ENCODE measurements at places on chromosomes 4 and X.

- DNase-seq, result no peak
These were observed 477 bp downstream of the KLHL13 start for GRCh38 chrX:118115953-118116712.

DNA sequence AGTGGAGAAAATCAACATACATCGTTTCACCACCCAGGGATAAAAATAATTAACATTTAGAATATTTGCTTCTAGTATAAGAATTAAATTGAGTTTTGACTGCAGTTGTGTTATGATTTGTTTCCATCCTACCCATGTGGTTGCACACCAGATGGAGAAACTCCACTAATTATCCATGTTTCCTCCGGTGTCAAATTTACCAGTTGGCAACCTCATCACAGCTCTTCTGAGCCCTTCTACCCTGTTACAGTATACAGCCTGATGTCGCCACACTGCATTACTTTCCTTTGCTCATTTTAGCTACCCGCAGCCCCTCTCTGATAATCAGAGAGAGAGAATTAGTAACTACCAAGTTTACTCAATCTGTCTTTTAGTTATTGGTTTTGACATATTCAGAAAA is 411.2 kb downstream of the DTHD1 start:
- DNase-seq, result no peak

- DNase-seq, result peak; percentile 66
These were observed 29.5 kb upstream of the XIAP start for GRCh38 chrX:123830309-123830708.

DNA sequence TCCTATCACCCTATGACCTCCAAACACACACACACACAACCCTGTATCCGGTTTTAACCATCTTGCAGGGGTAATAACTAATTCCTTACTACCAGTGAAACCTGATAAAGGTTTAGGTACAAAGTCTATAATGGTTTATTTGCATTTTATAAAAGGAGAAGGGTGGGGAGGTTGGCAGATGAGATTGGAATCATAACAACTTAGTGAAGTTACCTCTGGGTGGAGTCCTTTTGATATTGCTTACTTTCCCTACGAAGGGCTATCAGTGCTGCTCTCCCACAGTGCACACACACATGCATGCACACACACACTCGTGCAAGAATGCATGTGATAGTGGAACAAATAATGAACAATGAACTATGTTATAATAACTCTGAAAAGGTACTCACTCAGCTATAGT is 56.1 kb downstream of the CCSER1 start:
- no peak for DNase-seq

GRCh38 chr4:95358421-95358820 is 190.4 kb downstream of the UNC5C start:
- DNase-seq, result no peak

- DNase-seq, result no peak
These were observed 30.9 kb downstream of the GRXCR1 start for GRCh38 chr4:42923431-42923830.

GRCh38 chr4:57109847-57110639 is at the start of gene IGFBP7:
IGFBP7 (minus strand) TSS chr4:57110385; CDS start chr4:57110351, 34 bp downstream.
- DNase-seq, result no peak

- no peak for DNase-seq
These were observed 234.7 kb downstream of the LDB2 start for GRCh38 chr4:16663732-16664131.

GRCh38 chr4:111696505-111696904 is 448.7 kb upstream of the FAM241A start:
- DNase-seq, result no peak

GRCh38 chrX:4550018-4550417 is 836.6 kb upstream of the PRKX start:
- no peak for DNase-seq

DNA sequence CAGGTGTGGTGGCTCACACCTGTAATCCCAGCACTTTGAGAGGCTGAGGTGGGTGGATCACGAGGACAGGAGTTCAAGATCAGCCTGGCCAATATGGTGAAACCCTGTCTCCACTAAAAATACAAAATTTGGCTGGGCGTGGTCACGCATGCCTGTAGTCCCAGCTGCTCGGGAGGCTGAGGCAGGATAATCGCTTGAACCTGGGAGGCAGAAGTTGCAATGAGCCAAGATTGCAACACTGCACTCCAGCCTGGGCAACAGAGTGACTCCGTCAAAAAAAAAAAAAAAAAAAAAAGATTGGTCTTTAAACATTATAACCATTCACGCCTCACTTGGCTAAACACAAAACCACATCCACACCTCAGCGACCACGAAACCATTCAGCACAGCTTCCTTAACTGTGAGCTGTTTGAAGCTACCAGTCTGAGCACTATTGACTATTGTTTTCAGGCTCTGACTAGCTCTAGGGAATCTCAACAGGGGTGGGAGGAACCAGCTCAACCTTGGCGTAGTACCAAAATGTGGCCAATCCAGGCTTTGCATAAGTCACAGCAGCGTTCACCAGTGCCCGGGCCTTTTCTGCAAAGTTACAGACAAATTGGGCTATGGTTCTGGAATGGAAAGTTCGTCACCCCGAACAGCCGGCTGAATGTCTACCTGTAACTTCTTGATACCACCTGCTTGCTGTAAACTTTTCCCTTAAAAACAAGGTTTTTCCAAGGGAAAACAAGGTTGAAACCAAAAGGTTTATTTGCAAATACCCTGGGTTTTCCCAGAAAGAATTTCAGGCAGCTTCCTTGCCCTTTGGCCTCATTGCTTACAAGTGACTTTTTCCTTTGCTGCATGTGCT is 73.6 kb upstream of the DHX15 start:
- DNase-seq, result no peak

DNA sequence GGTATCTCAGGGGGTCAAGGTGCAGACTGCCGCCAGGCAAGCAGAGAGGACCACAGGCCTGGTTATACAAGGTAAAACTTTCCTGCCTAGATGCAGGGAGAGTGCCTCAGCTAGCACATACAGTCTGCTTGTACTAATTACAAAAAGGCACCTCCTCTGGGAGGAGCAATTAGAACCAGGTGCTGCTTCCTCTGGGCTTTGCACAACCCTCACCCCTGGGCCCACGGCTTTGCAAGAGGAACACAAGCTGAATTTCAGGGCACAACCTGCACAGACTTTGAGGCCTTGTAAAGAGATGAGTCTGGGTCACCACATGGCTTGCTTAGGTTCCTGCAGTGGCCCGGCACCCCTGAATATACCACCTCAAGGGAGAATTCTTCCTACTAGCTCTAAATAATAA is 9.2 kb upstream of the CITED1 start:
- no peak for DNase-seq

GRCh38 chrX:85941275-85941674 is 106.1 kb downstream of the CHM start:
- DNase-seq, result no peak

- no peak for DNase-seq
These were observed 1112.4 kb downstream of the STIM2 start for GRCh38 chr4:27973056-27973455.

GRCh38 chrX:71144651-71145050 is at the start of gene NLGN3:
NLGN3 (plus strand) TSS chrX:71144841; CDS start chrX:71147750, 2,909 bp downstream.
- no peak for DNase-seq

GRCh38 chrX:97876697-97877407 is 993.1 kb downstream of the RPA4 start:
- DNase-seq, result no peak

DNA sequence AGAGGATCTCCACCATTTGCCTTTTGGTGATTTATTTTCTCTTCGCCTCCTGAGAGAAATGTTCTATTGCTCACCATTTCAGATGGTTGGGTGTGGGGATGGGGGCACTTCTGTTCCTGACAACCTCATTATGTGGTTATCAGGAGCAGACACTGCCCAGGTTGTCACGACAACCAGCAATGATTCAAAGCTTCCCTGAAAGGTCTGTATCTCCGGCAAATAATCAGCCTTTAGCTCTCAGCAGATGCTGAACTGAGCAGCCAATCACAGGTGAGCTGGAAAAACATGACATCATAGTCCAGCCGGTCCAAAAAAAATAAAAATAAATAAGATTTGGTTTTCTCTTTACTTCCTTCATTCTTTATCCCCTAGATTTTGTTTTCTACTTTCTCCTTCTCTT is 5.5 kb upstream of the PAK3 start:
- DNase-seq, result no peak

GRCh38 chrX:105945266-105945665 is 93.3 kb downstream of the SERPINA7 start:
- DNase-seq, result no peak

DNA sequence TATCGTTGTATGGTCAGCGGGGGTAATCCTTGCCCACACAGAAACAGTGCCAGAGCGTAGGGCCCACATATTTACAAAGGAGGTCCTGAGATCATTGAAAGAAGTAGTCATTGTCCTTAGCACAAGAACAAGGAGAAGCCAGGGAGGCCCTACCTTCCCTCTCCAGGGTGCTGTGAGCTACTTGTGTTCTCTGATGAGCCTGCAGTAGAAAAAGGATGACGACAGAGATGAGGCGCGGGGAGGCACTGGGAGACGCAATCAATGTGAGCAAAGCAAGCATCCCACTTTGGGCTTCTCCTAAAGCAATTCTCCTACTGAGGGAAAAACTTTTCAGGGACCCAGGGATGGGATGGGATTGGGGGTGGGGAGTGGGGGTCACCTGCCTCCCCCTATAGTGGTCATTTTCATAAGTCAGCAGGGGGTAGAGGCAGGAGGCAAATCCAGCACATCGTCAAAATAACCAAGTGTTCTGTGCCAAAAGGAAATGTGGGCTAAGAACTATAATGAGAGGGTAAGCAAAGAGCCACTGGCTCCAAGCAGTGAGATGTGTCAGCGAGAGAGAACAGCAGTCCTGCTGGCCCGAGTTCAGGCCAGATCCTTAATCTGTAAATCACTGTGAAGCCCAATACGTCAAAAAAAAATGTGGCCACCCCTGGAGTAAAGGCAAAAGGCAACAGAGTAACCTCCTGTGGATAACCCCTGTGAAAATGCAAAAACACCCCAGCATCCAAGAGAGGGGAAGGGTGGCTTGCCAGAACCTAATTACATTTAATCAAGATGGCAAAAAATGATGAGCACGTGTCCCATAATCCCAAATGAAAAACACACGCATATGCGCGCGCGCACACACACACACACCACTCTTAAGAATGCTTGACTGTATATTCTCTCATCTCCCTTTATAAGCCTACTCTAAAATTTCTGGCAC is 136.6 kb upstream of the HHIP start:
- DNase-seq, result no peak

GRCh38 chrX:53445977-53446376 is 11.8 kb upstream of the HSD17B10 start:
- peak; percentile 47 for DNase-seq

DNA sequence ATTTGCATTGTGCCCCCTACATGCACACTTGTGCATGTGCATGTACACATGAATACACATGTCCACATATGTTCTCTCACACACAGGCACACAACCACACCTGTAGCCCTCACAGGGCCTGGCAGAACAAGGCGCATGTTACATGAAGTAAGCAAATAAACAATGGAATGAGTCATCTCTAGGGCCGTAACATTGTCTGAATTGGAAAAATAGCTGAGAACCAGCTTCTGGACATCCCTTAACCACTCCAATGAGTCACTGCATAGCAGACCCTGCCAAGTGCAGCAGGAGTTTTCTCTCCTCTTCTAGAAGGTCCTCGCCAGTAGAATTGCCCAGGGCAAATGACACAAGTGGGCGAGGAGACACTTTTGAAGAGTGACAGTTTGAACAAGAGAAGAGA is 66.1 kb downstream of the MAGEA10 start:
- no peak for DNase-seq

DNA sequence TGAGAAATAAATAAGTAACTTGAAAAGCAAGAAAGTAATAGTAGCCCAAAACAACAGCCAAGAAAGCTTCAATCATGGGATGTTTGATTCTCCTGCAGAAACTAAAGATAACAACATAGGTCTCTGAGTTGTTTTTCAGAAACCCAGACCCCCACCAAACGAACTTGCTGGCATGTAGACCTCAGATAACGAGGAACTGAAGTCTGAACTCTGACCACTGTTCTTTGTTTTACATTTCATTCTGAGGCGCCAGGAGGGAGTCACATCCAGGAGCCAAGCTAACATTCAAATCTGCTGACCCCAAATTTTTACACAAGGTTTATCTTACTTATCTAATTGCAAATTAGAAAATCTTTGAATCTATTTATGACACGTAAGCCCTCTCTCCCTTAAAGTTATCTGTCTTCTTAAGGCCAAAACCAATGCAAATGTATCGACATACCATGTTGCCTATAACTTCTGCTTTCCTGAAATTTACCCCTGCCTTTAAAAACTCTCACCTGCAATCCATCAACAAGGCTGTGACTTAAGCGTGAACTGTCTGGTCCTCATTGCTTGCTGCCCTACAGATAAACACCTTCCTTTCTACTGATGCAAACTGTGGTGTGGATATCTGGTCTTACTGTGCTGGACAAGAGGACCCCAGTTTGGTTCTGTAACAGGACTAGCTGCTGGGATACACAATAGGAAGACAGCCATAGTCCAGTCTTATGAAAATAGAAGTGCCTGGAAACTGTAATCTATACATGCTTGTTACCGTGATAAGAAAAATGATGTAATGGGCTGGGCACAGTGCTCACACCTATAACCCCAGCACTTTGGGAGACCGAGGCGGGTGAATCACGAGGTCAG is 37.5 kb upstream of the NEIL3 start:
- no peak for DNase-seq

- DNase-seq, result no peak
These were observed 24.8 kb downstream of the ARMCX5 start for GRCh38 chrX:102624105-102624504.

- peak; percentile 4 for DNase-seq
These were observed 111.7 kb upstream of the RPS6KA3 start for GRCh38 chrX:20378233-20378920.

- DNase-seq, result no peak
These were observed 417.4 kb downstream of the CCSER1 start for GRCh38 chr4:90544532-90545045.

- DNase-seq, result no peak
These were observed 172.9 kb downstream of the SLC39A8 start for GRCh38 chr4:102172341-102172740.

GRCh38 chr4:163476761-163477438 is 3.3 kb upstream of the TKTL2 start:
- no peak for DNase-seq

DNA sequence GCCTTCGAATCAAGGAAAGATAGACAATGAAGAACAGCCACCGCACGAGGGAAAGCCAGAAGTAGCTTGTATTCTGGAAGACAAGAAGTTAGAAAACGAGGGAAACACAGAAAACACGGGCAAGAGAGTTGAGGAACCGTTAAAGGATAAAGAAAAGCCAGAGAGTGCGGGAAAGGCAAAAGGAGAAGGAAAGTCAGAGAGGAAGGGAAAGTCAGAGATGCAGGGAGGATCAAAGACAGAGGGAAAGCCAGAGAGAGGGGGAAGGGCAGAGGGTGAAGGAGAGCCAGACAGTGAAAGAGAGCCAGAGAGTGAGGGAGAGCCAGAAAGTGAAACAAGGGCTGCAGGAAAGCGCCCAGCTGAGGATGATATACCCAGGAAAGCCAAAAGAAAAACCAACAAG is 1.4 kb downstream of the TCEAL2 start:
- DNase-seq, result no peak

DNA sequence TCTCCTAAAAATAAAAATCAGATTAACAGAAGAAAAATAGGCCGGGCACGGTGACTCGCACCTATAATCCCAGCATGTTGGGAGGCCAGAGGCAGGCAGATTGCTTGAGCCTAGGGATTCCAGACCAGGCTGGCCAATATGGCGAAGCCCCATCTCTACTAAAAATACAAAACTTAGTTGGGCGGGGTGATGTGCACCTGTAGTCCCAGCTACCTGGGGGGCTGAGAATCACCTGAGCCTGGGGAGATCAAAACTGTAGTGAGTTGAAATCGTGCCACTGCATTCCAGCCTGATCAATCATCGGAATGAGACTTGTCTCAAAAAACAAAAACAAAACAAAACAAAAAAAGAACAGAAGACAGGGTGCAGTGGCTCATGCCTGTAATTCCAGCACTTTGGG is 32.8 kb upstream of the NOCT start:
- DNase-seq, result no peak
